ENCODE measurements at places on chromosomes 5 and 9. TPM values are rescaled to one million over a fixed set of nuclear protein-coding genes. Genes with fewer than 3 reads are reported as not detected.

ESM1 gene
- total RNA-seq, result 406 TPM

AKNA gene
- 4.2 TPM for total RNA-seq

RGS3 gene
- total RNA-seq, result 229 TPM

LTC4S gene
- 6.1 TPM for total RNA-seq

PCDHA8 gene
- not detected for total RNA-seq

TLX3 gene
- total RNA-seq, result not detected

NEURL1B gene
- 3.4 TPM for total RNA-seq

FOXD4 gene
- 0.06 TPM for total RNA-seq

LRRC19 gene
- total RNA-seq, result not detected

DAPK1 gene
- 28.4 TPM for total RNA-seq

CARTPT gene
- not detected for total RNA-seq

SLC25A2 gene
- total RNA-seq, result 0.31 TPM

ZNF346 gene
- total RNA-seq, result 16.4 TPM

LHX2 gene
- total RNA-seq, result not detected

MAP1B gene
- total RNA-seq, result 135 TPM

All from aortic smooth muscle cell (primary cell).